ENCODE measurements at places on chromosomes 1 and 21.
A peak's percentile ranks its signal among the peaks of the same experiment; 100 is the strongest.

GRCh38 chr1:20187103-20187812, 940 bp upstream of the PLA2G2C start:
- DNase-seq, result no peak

GRCh38 chr1:15362096-15362736, 47.5 kb upstream of the EFHD2 start:
- DNase-seq, result no peak

DNA sequence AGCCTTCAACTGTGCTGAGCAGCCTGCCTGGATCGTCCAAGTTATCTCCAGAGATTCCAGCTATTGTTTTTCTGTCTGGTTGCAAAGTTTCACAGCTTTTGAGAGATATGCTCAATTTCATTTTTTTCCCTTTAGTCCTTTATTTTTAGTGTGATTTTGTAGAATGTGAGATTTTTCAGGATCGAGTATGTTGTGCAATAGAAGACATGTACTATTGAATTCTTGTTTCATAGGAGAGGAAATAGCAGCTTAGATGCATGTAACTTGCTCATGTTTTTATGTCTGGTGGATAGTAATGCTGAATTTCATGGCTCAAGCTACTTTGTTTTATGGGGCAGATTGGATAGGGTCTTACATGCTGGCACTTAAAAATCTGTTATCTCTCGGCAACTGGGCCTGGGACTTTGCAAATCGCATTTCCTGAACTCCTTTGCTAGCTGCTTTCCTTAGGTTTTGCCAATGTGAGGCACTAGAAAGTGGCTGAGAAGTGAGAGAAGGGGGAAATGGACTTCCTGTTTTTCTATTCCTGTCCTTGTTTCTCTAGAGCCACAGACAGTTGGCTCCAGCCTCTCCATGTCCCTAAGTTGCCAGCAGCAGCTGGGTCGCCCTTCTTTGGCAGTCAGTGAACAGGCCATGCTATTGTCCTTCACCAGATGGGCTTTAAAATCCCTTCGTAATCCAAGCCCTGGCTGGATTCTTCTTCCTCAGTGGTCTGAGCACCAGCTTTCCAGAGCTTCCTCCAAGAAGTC, 101.4 kb upstream of the PDE4B start:
- no peak for DNase-seq

DNA sequence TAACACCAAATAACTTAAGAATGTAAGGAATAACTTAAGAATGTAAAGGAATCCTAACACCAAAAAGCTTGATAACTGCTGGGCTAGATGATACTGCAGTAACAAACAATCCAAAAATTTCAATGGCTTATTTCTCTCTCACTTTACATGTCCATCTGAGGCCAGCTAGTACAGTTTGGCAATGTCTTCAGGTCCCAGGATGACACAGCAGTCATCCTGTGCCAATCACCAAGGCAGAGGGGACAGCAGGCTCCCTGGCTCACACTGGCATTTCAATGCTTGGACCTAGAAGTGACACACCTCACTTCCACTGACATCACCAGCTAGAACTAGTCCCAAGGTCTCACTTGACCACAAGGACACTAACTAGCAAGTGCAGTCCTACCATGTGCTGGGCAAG, 15.3 kb downstream of the DNAJC11 start:
- DNase-seq, result no peak

DNA sequence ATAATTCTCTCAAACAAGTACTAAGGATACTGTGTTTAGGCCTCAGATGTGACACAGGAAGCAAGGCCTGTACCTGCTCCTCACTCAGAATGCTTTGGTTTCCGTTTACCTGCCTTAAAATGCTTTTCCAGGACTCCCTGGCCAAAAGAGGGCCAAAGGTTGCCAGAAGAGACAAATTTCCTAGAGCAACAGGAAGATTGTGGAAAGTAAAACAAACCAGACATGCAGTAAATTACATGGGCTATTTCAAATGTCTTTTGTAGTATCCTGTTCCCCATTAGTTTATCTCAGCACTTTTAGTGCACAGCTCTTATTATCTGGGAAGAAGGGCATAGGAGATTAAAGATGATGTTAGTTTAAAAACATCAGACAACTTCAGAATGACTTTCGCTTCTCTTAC, 280.0 kb downstream of the NFIA start:
- no peak for DNase-seq

DNA sequence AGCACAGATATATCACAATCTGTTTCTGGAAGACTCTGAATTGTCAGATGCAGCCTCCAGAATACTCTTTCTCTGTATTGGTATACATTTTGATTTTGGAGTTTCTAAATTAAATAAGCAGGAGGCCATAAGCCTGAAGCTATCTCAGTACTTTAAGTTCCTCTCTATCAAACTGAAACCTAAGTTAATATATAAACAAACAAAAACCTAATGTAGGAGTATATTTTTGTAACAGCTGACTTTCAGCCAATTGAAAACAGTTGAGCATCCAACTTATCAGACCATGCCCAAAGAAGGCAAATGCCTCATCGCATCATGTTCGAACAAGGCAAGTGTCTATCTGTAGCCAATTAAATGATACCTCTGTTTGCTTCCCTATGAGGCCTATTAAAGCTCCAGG, 1054.4 kb downstream of the AMY1C start:
- DNase-seq, result no peak

- DNase-seq, result no peak
Observed at GRCh38 chr1:156045076-156045475, 8.5 kb downstream of the UBQLN4 start.

DNA sequence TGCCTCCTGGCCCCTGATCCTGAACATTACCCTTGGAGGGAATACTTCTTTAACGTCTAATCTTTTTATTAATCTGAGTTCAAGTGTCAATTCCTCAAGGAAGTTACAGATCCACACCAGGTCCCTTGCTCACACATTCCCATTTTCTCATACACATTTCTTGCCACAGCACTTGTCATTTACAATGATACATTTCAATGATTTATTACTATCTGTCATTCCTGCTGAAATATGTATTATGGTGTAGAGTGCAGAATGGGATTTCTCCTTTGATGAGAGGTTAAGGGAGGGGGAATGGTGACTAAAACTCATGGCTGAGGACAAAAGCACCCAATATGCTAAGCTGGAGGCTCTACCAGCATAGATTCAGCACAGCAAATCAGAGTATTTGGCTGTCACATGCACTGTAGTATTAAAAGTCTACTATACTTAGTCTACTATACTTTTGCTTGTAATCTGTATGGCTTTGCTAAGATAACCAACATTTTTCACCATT, 982.5 kb downstream of the TTLL7 start:
- no peak for DNase-seq

- no peak for DNase-seq
Observed at GRCh38 chr21:20783611-20784010, 214.6 kb upstream of the NCAM2 start.

DNA sequence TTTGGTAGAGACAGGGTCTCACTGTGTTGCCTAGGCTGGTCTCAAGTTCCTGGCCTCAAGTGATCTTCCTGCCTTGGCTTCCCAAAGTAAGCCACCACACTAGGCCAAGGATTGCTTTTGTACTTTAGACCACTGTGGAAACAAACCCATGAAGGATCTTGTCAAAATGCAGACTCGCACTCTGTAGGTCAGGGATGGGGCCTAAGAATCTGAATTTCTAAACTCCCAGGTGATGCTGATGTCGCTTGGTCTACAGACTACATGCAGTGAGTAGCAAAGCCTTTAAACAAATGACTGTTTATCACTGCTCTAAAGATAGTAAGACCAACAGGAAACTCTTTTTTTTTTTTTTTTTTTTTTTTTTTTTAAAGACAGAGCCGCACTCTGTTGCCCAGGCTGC, 54.1 kb upstream of the MUTYH start:
- no peak for DNase-seq

DNA sequence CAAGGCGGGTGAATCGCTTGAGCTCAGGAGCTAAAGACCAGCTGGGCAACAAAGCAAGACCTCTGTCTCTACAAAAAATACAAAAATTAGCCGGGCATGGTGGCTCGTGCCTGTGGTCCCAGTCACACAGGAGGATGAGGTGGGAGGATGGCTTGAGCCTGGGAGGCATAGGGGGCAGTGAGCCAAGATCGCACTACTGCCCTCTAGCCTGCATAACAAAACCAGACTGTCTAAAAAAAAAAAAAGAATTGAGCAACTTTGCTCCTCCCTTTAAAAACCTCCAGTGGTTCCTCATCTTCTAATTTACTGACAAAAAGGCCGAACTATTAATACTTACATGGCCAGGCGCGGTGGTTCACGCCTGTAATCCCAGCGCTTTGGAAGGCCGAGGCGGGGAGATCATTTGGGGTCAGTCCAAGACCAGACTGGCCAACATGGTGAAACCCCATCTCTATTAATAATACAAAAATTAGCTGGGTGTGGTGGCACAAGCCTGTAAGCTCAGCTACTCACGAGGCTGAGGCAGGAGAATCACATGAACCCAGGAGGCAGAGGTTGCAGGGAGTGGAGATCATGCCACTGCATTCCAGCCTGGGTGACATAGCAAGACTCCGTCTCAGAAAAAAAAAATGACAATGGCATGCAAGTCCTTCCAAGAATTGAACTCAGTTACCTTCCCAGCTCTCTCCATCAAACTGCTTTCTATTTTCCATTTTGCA, 4.4 kb downstream of the ACBD3 start:
- no peak for DNase-seq

DNA sequence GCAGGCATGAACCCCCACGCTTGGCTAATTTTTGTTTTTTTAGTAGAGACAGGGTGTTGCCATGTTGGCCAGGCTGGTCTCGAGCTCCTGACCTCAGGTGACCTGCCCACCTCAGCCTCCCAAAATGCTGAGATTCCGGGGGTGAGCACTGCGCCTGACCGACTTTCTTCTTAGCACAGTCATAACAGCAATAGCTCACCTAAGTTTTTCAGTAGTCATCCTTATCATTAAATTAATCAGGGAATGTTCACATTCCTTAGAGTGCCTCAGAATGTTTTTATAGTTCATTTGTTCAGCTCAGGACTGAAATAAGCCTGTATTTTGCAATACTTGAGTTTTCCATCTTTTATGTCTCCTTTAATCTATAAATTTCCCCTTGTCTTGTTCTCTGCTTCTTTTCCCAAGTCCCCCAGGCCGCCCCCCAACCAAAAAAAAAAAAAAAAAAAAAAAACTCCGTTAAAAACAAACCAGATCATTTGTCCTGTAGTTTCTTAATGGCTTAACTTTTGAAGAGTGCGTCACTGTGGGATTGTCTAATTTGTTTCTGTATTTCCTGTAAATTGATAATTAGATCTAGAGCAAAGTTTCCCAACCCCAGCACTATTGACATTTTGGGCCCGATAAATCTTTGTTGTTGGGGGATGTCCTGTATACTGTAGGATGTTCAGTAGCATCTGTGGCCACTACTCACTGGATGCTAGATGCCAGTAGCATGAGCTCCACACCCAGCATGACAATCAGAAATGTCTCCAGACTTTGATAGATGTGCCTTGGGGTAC, 120.7 kb downstream of the ITSN1 start:
- DNase-seq, result no peak

DNA sequence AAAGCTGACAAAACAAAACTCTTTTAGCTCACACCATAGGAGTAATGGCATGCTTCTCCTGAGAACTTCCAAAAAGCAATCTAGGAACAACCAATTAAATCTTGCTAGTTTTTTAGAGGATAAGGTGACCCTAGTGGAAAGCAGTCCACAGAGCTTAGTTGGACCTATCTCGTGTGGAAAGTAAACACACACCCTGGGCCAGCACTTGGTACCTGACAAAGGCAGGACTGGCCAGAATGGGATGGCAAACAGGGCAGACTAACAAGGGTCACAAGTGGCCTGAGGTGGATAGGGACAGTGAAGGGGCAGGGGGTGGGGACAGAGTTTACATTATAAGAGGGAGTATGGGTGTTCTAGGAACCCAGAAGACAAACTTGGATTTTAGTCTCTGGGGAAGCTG, 22.0 kb downstream of the FMO4 start:
- DNase-seq, result no peak

GRCh38 chr1:27403065-27403726, 10.8 kb downstream of the GPR3 start:
- DNase-seq, result peak; percentile 83

DNA sequence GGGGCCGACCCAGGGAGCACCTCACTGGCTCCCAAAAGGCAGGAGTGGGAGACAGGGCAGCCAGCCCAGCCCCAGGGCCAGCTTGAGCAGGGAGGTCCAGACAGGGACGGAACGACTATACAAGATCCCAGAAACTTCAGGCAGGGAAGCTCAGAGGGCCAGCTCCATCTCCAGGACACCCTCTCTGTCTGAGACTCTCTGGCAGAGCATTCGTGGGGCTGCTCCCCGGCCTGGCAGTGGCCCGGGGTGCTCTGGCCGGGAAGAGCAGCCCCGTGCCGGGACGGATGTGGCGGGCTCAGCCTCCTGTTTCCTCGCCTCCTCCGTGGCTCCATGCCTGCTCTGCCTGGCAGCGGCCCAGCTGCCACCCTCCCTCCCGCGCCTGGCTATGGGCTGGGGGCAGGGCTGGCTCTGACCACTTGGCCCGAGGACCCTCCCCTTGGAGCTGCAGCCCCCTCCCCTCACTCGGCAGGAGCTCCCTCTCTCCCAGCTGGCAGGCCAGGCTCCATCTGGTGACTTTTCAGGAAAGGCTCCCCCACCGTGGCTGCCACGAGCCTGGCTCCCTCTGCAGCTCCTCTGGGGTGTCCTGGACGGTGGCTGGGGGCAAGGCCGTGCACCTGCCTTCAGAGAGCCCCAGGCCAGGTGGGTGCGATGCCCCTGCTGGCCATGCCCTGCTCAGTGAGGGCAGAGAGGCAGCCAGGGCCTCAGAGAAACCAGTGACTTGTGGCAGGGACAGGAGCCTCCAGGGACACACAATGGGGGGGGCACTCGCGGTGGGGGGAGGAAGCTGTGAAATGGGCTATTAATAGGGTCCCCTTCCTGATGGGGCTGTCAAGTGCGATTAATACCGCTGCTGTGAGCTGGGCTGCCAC, 5.6 kb upstream of the PLCH2 start:
- no peak for DNase-seq

GRCh38 chr1:40107290-40107959, 10.4 kb upstream of the PPT1 start:
- DNase-seq, result no peak

DNA sequence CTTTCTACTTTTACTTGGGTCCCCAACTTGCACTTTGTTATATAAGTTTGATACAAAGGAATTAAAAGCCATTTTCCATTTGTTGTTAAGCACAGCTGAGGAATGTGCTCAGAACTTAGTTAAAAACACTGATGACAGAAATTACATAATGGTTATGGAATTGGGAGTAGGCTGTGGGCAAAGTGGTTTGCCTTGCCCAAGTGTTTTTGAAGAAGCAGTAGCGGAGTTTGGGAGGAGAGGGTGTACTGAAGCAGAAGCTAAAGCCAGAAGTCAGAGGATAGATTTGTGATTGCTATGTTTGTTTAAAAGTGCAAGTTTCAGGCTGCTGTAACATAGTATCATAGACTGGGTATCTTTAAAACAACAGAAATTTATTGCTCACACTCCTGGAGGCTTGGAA, 391.8 kb downstream of the DUSP10 start:
- no peak for DNase-seq

- DNase-seq, result no peak
Observed at GRCh38 chr1:163528710-163529348, 207.1 kb downstream of the NUF2 start.

Data from cardiac septum (tissue), 1 donor.